Daoy (cell line): ENCODE measurements at places on chromosomes 5 and 9.

DNA sequence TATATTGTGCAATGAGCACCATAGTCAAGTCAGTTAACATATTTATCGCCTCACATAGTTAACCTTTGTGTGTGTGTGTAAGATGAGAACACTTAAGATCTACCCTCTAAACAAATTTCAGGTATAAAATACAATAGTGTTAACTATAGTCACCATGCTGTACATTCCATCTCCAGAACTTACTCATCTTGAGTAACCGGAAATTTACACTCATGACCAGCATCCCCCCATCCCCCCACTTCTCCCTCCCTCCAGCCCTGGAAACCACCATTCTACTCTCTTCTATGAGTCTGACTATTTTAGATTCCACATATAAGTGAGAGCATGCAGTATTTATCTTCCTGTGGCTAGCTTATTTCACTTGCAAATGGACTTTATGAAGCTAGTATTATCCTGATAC is 40.3 kb downstream of the ZNF354A start:
- DNase-seq = peak; percentile 75

GRCh38 chr5:62627121-62627520 is 48.5 kb downstream of the LRRC70 start:
- DNase-seq = no peak

DNA sequence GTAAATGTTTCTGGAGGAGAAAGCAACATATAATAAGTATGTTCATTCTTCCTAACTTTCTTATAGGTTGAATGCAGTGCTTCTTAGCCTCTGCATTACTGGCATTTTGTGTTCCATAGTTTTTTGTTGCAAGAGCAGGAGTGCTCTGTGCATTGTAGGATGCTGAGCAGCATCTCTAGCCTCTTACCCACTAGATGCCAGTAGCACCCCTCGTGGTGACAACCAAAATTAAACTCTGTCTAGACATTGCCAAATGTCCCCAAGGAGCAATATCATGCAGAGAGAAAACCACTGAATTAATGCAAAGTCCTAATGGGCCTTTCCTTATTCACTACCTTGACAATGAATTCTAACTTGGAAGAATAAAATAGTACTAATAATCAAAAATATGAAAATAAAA is 147.0 kb downstream of the GLIS3 start:
- no peak for DNase-seq

DNA sequence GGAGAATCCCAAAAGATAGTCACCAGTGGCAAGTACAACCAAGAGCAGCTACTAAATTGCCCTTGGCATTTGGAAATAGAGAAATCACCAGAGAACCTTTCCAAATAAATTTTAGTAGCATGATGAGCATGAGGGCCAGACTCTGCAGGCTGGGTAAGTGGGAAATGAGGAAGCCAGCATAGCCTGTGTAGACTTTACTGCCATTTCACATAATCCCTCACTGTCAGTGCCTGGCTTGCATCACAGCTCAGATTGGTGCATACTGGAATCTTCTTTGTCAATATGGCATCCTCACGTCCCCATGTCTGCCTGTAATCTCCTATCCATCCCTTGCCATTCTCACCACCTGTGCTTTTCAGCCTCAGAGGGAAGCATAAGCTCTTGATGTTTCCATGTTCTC is 14.5 kb downstream of the GRAMD2B start:
- no peak for DNase-seq

- DNase-seq = no peak
Observed at GRCh38 chr5:41122459-41122858, 51.3 kb upstream of the MROH2B start.
